NCI-H1092 treated with DMSO at 0.1 percent for 48 hours (cell line): ENCODE measurements at places on chromosomes 6 and 20.

DNA sequence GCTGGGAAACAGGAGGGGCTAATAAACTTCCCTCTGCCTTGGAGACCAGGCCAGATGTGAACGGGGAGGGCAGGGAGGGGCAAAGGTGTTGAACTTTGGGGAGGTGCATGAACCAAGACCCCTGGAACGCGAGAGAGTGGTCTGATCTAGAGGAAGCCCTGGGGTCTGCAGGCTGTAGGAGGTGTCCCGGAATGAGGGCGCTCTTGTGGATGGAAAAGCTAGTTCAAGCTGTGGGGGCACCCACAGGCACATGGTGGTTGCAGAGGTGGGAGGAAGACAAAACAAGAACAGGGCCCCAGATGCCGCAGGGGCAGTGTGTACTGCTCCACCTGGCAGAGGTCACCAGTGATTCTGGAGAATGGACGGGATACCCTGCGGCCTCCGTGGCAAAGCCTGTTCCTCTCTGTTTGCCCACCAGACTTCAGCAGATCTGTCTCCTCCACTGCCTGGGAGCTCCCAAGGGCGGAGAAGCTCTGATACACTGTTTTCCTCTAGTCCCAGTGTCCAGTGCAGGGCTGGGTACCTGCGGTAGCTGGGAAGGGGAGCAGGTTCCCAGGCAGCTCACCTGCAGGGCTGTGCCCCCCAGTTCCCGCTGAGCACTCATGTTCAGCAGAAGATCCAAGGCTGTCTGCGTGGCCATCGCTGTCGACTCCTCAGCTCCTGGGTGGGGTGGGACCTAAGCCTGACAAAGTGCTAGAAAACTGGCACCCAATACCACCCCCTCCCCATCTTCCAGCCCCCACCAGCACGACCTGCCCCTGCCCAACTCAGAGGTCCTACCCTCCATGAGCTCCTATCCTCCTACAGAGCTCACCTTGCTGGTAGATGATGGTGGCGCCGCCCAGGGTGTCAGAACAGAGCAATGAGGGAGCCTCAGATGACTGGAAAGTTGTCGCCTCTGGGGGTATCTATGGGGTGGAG lies 14.7 kb downstream of the ZNF335 start:
- DNase-seq: no peak

DNA sequence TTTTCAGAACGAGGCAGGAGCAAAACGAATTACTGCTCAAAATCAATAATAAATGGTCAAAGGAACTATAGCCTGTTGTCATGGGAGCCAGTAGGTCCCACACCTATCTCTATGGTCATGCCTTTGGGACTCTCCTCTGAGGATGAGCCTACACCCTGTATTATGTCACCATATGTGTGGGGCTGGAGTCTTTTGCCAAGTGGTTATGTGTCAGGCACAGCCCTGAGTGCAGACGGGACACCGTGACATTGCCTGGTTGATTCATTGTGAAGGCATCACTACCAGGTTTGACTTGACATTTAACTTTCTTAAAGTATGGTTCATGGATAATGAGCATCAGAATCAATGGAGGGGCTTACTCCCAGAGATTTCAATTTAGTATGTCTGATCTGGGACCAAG lies 23.6 kb downstream of the BMP6 start:
- DNase-seq: no peak

- DNase-seq: no peak
These were observed 66.8 kb downstream of the ARHGAP18 start for GRCh38 chr6:129643176-129643575.

DNA sequence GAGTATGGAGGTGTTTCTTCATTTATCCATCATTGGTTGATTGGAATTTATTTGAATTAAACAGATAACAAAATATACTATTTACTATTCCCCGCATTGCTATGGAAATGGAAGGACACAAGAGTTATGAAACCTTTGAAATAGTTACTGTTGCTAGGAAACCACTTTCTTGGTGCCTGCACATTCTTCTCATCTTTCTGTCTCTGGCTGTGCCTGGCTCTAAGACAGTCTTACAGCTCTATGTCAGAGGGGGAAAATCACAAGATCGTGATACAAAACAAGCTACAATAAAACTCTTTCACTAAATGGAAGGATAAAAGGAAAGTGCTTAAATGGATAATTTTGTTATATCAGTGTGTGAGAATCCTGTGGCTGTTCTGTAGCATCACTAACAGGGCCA lies 453.0 kb downstream of the LMBRD1 start:
- no peak for DNase-seq

DNA sequence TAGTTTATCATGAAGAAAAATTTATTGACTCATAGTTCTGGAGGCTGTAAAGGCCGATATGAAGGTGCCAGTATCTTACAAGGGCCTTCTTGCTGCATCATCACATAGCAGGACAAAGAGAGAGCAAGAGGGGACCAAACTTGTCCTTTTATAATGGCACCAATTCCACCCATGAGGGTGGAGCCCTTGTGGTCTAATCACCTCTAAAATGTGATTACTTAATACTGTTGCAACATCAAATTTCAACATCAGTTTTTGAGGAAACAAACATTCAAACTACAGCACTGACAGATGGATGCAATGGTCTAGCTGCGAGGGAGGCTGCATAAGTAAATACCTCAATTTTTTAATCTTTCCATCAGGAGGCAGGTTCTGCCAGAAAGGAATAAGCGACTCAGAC lies 76.7 kb upstream of the LAMA2 start:
- DNase-seq: no peak

GRCh38 chr6:73032586-73032985 lies 192.7 kb downstream of the KHDC1L start:
- no peak for DNase-seq

DNA sequence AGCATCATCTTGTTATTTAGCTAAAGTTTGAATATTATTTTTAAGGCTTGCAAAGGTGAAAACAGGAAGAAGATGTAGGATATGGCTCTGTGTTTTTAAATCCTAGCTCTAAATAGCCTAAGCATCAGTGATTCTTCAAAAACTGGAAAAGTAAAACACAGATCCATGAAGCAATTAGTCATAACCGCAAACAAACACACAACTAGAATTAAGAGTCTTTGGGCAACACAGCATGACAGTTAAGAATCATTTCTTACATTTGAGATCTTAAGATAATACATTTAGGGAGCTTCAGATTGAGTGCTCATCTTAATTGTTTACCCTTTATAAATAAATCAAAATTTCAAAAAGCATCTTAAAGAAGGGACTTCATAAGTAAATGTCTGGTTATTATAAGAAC lies 115.8 kb upstream of the MAP7 start:
- no peak for DNase-seq

DNA sequence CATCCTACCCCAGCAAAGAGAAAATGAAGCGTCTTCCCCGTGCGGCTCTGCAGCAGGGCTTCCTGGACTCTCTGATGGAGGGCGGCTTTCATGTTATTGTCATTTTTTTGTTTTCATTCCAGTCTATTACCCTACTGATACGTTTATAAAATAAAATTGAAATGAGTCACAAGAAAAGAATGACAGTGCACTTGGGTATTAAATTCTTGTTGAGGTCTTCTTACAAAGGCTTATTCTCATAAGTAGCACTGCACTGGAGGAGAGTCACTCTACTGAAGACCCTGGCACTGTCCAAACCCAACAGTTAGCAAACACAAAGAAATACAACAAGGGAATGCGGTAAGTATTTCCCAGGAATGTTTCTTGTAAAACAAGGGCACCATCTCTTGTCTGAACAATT lies 379.3 kb downstream of the MAFB start:
- no peak for DNase-seq

GRCh38 chr6:139449611-139450000 lies 75.2 kb upstream of the CITED2 start:
- DNase-seq: no peak

- DNase-seq: no peak
These were observed 1.1 kb upstream of the MYLK4 start for GRCh38 chr6:2751871-2752270.
